CD4-positive, alpha-beta T cell treated with Interleukin-12 subunit alpha and Interleukin-12 subunit beta, for 1 hour (primary cell): ENCODE measurements at places on chromosomes 2 and 18.

DNA sequence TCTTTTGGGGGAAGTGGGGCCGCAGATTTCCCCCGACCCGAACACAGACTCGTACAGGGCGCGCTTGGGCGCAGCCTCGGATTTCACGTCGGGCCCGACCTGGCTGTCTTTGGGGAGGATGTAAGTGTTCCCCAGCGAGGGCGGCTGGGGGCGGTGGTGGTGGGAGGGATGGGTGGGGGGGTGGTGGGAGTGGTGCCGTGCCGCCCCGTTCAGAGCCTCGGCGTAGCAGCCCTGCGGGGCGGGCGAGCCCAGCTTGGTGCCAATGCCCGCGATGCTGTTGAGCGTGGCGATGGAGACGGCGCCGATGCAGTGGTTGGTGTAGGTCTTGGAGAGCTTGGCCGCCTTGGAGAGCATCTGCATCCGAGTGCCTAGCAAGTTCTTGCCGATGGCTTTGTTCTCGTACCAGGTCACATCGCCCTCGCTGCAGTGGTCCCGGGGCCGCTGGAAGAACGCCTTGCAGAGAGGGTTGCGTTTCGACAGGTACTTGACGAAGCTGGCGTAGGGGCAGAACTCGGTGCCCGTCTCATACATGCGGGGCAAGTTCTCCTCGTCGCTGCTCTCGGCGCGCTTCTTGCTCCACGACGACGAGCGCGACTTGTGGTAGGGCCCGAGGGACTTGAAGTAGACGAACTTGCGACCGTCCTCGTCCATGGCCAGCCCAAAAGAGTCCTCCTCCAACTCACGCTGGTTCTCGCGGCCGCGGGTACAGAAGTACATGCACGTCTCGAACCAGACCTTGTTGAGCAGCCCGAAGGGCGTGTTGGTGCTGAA lies 1.3 kb downstream of the KCTD1 start:
- DNase-seq = no peak

GRCh38 chr2:262117-262516 lies 1.7 kb downstream of the SH3YL1 start:
- DNase-seq = no peak

DNA sequence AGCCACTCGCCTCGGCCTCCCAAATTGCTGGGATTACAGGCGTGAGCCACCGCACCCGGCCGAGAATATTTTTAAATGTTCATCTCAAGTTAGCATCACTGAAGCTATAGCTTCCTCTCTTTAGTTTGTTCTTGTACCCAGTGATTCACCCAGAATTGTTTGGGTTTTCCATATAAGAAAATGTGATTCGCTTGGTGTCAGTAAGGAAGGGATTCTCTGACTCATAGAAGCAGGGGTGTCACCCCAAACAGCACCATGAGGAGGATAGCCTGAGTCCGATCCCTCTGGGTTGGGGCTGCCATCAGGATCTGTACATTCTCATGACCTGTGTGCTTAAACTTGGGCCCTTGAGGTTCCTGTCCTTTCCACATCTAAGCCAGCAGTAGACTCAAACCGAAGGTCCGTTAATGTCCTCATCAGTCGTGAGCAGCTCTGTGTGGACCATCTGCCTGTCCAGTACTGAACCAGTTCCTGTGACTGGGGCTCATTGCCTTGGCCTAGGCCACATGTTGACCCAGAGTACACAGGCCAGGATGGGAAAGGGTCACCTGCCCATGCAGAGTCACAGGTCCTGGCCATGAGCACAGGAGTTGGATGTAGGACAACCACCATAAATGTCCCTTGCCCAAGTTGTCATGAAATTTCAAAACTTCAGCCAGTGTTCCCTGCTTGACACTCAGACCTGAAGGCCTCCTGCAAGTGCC lies 311.9 kb downstream of the GBX2 start:
- DNase-seq = no peak

DNA sequence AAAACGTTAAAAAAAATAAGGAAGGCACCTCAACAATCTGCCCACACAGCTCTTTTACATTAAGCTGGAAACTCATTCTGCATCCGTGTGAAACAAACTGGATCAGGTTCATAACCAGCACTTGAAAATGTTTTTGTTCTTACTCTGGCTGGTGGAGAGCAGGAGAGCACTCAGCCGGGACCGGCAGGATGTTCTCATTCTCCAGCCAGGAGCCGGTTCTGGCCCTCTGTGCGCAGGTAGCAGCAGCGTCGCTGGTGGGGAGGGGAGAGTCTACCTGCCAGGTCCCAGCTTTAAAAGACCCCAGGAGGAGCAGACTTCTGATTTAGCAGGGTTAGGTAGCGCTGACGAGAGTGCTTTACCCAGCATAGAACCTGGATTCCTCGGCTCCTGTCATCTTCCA lies 834.9 kb upstream of the SALL3 start:
- DNase-seq = no peak

DNA sequence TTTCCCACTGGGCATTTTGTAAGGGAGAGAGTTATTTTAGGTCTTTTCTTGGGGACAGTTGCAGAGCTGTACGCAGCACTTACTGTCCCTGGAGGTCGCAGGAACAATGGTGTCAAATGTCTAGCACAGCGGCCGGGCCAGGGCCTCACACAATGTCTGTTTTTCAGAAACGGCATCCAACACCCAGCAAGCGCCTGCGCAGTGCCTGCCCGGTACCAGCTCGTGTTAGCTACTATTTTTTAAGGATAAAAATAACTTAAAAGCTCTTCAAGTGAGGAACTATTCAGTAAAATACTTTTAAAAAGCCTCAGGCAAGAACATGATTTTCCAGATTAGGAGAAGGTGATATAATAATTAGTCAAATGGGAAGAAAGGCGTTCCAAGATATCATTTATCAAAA lies 90.0 kb downstream of the MBP start:
- DNase-seq = no peak

DNA sequence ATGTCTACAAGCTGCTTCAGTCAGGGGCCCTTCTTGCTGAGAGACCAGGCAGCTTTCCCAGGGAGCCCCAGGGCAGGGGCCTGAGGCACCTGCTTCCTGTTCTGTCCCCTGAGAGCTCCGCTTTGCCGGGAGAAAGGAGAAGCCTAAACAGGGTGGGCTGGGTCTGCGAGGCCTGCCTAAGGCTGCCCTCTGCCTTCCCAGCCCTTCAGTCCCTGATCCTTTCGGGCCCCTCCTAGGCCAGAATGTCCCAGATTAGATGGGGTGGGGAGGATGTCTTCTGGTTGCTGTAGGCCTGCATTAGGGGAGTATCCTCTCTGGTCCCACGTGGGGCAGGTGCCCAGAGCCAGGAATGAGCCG lies 72.4 kb downstream of the TGOLN2 start:
- no peak for DNase-seq

GRCh38 chr2:237291138-237291792 lies 122.7 kb downstream of the COL6A3 start:
- peak; percentile 4 for DNase-seq

GRCh38 chr18:33424266-33424946 lies 16.1 kb downstream of the CCDC178 start:
- no peak for DNase-seq

- no peak for DNase-seq
Observed at GRCh38 chr2:229335877-229336346, 64.8 kb upstream of the PID1 start.

GRCh38 chr2:139156730-139157129 lies 376.5 kb upstream of the NXPH2 start:
- no peak for DNase-seq

DNA sequence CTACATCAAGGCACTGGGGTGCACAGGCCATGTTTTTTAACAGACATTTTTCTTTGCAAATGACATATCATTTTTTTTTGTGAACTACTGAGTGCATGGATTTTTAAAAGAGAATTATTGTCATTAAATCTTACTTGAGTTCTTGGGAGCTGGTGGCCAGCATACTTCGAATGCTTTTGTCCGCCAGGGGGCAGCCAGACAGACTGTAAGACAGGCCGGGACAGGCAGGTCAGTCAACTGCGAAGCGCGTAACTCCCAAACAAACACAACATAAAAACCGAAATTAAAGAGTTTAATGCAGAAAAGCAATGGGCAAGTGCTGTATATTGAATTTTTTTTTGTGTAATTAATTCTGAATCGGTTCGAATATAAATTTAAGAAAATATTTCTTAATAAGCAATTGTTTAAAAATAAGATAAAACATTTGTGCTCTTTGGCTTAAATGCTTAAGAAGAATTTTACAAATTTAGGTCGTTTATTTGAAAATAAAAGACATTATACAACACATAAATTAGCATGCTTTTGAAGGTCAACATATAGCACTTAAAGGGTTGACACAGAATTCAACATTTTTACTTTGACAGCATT lies 142.2 kb upstream of the PXDN start:
- peak; percentile 17 for DNase-seq

DNA sequence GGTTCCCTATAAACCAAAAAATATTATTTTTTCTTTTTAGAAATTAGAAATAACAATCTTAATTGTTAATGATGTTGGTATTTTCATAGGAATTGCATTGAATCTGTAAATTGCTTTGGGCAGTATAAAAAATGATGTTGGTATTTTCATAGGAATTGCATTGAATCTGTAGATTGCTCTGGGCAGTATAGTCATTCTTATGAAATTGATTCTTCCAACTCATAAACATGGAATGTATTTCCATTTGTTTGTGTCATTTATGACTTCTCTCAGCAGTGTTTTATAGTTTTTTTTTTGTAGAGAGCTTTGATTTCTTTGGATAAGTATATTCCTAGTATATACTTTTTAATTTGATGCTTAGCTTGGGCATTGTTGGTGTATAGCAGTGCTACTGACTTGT lies 82.0 kb upstream of the NT5C1B start:
- no peak for DNase-seq

GRCh38 chr18:48172226-48173006 lies 236.8 kb downstream of the ZBTB7C start:
- no peak for DNase-seq

DNA sequence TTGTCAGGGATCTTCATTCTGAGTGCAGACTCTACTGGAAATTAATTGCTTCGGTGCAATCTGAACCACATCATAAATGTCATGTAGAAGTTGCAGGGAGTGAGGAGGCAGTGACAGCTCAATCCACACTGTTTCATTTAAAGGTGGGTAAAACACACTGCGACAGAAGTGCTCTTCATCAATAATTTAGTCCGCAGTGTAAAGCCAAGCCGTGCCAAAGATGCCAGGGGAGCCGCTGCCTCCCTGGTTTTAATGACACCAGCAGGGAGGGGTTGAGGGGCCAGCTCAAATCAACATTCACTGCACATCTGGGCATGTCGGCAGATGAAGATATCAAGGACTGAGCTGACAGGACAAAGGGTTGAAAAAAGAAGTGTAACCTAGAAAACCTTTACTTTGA lies 305.7 kb upstream of the VRK2 start:
- DNase-seq = no peak

DNA sequence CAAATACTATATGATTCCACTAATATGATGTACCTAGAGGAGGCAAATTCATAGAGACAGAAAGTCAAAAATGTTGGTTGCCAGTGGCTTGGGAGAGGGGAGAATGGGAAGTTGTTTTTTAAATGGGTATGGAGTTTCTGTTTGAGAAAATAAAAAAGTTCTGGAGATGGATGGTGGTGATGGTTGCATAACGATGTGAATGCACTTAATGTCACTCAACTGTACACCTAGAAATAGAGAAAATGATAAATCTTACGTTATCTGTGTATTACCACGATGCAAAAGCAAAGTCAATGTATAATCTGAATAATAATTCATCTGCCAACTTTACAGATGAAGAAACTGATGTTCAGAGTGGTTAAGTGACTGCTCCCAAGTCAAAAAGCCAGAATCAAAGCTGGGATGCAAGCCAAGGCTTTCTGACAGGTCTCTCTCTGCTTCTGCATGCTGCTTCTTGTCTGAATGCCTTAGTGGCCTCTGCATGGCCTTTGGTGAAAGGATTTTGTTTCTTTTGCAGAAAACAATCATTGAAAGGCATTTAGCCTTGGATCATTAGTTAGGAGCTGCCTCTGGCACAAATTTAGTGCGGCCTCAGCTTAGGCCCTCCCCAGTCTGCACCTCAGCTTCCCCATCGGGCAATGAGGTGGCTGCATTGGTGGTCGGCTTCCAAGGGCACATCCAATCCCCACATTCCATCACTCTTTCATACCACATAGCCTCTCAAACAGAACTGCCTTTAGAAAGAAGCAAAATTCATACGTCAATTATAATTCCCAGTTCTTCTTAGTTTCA lies 46.5 kb upstream of the MYCN start:
- DNase-seq = no peak

DNA sequence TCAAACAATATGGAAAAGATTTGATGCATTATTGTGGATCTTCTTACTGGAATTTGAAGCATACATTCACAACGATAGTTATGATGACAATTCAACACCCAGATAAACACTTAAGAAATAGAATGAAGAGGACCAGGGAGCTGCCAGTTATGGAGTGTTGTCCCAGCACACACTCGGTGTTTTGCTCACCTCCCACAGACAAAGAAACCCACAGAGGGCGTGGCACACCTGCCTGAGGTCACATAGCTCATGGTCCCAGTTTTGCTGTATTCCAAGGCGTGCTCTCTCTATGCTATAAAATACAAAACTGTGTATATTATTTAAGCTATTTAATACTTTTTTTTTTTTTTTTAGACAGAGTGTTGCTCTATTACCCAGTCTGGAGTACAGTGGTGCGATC lies 31.1 kb downstream of the EFR3B start:
- DNase-seq = no peak

DNA sequence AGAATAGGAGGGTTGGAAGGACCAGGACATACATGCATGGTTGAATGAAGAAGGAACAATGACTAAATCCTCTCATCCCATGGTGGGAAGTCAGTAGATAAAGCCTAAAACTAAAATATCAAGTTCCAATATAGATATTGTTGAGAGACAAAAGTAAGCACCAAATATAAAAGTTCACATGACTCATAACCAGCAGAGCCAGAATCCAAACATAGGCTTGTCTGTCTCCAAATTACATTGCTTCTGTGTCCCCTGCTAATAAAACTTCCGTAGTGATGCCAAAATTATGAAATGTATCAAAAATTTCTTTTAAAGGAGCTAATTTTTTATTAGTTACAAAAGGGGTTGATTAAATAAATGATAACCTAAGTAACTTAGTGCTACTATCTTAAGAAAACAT lies 19.7 kb downstream of the CHST9 start:
- no peak for DNase-seq

- DNase-seq = no peak
Observed at GRCh38 chr18:31230495-31230894, 67.8 kb upstream of the DSC1 start.
